Muscle of back (tissue), 13 donors: ENCODE measurements at places on chromosomes 4 and X.

GRCh38 chr4:185712350-185713024 is 99.5 kb downstream of the SORBS2 start:
- DNase-seq: no peak

DNA sequence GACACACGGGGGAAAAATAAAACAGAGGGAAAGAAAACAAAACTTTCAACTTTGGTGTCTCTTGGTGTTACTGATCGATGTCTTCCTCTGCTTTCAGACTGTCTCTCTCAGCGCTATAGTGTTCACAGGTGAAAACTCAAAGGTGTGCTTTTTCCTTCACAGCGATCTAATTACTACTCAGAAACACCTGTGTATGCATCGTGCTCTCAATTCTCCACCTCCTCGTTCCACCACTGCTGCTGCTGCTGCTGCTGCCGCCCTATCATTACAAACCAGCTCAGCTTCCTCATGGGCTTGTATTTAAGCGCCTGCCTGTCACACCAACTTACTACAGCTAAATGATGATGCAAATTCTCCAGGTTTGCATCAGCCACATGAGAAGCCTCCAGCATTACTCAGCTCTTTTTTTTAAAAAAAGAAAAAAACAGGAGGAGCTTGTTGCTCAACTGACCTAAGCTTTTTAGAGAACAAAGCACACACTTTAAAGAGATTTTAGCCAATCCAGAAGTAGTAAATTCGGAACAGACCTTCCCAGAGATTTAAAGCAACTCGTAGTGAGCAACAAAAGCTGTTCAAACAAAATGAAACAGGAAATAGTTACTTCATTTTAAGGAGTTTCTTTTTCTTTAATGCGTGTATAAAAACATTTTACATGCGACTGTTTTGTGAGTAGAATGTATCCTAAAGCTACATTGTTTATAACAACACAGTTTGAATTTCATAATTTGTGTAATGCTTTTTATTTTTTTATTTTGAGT is at the start of gene SLC7A11:
SLC7A11 (minus strand) TSS at position 274 of the 758 bp plus-strand sequence. CDS start 280 bp downstream, outside the sequence.
- DNase-seq: peak; percentile 88

DNA sequence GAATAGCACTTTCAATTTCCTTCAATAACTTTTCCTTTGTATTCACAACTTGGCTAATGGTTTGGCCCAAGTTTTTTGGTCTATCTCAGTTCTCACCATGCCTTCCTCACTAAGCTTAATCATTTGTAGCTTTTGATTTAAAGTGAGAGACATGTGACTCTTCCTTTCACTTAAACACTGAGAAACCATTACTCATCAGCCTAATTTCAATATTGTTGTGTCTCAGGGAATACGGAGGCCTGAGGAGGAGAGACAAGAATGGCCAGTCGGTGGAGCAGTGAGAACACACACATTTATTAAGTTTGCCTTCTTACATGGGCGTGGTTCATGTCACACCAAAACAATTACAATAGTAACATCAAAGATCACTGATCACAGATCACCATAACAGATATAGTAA is 56.7 kb downstream of the TSPAN5 start:
- no peak for DNase-seq

DNA sequence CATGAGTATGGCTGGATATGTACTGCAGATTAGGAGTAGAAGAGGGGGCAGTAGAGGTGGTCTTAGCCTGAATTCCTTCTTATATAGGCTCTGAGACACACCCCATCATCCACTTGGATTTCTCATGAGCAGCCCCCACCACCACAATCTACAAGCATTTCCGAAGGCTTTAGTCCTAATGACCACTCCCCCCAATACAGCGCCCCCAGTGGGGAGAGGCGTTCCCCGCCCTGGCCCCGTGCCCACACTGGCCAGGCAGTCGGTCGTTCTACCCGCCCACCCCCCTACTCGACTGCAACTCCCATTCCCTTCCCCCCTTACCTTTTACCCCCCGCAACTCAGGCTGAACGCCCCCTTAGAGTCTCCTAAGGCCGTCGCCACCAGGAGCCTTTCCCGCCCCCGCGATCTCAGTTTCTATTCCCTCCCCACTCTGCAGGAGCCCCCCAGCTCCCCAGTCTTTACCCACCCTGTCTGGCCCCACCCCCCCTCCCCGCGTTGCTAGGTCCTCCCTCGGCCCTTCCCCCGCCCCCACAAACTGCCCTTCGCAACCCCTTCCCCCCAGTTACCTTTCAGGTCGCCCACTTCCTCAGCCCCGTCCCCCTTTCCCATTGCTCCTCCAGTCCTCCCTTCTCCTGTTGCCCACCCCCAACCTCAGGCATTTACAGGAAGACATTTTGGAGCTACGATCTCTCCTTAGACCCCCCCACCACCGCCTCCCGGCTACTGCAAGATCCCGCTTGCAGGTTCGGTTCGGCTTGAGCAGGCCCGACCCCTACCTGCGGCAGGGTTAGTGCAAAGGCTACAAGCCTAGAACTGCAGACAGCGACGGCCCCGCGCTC is 468 bp downstream of the ZMYM3 start:
- peak; percentile 57 for DNase-seq

DNA sequence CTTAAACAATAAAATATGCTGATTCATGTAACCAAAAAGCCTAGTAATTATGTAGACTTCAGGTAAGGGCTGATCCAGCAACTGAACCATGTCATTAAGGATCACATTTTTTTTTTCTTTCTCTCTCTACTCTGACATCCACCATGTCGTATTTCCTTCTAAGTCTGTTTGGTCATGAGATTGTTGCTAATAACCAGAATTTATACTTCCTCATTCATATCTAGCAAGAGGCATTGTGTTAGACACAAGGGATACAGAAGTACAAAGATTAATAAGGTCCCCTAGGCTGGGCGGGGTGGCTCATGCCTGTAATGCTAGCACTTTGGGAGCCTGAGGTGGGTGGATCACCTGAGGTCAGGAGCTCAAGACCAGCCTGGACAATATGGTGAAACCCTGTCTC is 24.1 kb downstream of the PHEX start:
- no peak for DNase-seq

DNA sequence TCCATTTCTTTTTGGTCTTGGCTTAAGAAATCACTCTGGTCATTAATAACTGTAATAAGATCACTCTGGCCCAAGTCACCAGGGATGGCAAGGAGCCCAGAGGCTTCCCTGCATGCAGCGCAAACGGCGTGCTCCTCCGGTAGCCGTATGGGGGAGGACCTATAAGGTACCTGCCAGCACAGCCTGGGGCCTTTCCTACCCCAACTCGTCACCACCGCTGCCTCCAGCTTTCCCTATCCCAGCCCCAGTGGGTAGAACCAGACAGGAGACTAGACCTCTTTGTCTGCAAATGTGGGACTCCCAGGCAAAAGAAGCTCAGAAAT is 25.9 kb downstream of the HAND2 start:
- DNase-seq: no peak

- DNase-seq: no peak
These were observed 74.4 kb downstream of the PAPSS1 start for GRCh38 chr4:107645604-107646003.
